Activated CD8-positive, alpha-beta memory T cell treated with anti-CD3 and anti-CD28 coated beads for 1 hour (primary cell): ENCODE measurements at places on chromosomes 12 and 14.

- DNase-seq: no peak
Observed at GRCh38 chr14:60649875-60650372, 647 bp upstream of the SIX1 start.

GRCh38 chr12:94074216-94074979 is 74.0 kb upstream of the PLXNC1 start:
- no peak for DNase-seq

GRCh38 chr14:94890785-94891184 is 120.9 kb upstream of the GSC start:
- no peak for DNase-seq

GRCh38 chr12:75979181-75979580 is 52.4 kb downstream of the PHLDA1 start:
- DNase-seq: no peak

- no peak for DNase-seq
Observed at GRCh38 chr12:87155621-87156020, 873.6 kb downstream of the C12orf50 start.

- DNase-seq: no peak
Observed at GRCh38 chr12:106152334-106152733, 13.6 kb upstream of the NUAK1 start.

- DNase-seq: no peak
Observed at GRCh38 chr14:95290871-95291431, 28.8 kb downstream of the CLMN start.

GRCh38 chr12:32290411-32290810 is 108.9 kb upstream of the FGD4 start:
- no peak for DNase-seq
